ENCODE measurements at places on chromosomes 12 and 14.

GRCh38 chr12:21764950-21765349 lies 9.6 kb downstream of the KCNJ8 start:
- DNase-seq = no peak

GRCh38 chr12:19054035-19054434 lies 75.5 kb upstream of the PLEKHA5 start:
- DNase-seq = no peak

DNA sequence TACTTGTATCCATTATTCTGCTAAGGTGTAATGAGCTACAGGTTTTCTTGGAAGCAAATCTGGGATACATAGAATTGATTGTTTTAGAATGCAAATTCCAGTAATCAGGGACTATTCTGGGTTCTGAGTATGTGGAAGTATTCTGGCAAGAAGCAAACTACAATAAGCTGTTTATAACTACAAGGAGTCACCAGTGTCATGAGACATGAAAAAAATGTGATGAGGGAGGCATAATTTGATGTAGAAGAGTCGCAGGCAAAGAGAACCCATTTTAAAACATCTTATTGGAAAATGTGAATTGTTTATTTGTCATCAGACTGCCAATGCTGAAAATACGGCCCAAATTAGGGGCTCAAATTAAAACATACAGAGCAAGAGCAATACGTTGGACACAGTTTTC lies 321.8 kb upstream of the E2F7 start:
- no peak for DNase-seq

DNA sequence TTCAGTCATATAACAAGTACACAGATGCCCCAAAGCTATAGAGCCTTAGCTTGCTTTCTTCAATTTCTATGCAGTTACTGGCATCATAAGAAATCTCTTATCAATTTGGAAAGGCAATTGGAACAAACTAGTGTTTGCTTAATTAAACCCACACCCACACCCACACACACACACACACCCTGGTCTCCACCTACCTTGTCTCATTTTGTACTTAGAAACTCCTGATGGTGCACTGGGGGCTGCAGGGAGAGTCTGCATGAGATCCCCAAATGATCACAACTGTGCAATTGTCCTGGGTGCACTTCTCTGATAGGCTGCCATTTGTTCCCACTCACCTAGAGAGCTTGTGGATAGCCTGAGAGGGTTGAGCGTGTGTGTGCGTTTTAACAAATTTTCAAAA lies 40.5 kb upstream of the PTCSC3 start:
- no peak for DNase-seq

DNA sequence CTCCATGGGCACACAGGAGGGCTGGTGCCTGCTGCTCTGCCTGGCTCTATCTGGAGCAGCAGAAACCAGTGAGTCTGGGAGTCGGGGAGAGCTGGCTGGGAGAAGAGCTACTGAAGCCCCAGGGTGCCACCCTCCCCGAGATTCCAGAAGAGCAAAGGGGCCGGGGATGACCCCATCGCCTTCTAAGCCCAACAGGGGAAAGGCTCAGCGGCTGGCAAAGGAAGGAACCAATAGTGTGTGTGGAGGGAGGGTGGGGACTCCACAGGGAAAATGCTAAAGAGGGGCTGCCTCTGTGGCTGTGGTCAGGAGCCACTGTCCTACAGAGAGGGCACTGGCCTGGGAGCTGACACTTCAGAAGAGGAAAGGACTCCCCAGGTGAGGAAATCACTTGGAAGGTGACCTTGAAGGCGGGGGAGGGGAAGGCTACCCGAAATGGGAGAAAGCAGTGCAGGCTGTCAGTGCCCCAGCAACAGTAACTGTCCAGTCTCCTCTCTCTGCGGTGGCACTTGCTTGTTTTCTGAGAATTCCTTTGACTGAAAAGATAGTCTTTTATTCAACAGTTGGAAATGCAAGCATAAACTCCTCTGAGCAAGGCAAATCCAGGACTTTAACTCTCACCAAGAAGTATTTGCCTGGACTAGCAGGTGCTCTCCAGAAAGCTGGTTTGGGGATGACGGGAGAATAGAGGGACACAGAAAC lies 552 bp downstream of the TAPBPL start:
- no peak for DNase-seq

DNA sequence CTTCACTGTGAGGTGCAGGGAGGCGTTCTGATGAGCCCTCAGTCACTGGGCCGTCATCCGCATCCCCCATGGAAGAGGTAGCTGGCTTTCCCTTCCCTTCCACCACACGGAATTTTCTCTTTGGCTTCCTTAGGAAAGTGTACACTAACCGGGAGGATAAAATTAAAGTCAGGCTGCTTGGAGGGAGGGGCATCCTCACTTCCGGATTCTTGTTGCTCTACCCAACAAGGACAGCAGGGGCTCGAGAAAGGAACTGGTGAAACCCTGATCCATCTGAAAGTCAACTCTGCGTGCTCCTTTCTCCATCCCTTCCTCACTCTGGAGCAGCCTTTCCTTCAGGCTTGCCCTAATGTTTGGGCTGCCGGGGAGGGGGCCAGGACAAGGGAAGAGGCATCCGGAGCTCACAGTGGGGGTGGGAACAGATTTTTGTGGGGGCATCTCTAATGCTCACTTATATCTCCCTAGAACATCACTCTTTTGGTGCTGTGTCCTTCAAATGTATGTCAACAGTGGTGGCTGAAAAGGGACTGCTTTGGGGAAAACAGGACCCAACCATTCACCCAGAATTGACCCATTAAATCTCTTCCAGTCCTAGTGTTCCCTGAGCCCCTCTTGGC lies 101.4 kb upstream of the FKBP4 start:
- DNase-seq = no peak

GRCh38 chr12:116006141-116006540 lies 271.4 kb downstream of the MED13L start:
- DNase-seq = no peak

DNA sequence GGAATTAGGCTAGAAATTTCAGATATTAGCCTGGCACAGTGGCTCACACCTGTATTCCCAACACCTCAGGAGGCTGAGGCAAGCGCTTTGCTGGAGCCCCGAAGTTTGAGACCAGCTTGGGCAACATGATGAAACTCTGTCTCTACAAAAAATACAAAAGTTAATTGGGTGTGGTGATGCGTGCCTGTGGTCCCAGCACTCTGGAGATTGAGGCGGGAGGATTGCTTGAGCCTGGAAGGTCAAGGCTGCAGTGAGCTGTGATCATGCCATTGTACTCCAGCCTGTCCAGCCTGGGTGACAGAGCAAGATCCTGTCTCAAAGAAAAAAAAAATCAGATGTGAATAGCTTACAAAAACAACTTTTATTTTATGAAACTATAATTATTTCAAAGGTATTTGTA lies 15.1 kb downstream of the FRMD6 start:
- DNase-seq = no peak

DNA sequence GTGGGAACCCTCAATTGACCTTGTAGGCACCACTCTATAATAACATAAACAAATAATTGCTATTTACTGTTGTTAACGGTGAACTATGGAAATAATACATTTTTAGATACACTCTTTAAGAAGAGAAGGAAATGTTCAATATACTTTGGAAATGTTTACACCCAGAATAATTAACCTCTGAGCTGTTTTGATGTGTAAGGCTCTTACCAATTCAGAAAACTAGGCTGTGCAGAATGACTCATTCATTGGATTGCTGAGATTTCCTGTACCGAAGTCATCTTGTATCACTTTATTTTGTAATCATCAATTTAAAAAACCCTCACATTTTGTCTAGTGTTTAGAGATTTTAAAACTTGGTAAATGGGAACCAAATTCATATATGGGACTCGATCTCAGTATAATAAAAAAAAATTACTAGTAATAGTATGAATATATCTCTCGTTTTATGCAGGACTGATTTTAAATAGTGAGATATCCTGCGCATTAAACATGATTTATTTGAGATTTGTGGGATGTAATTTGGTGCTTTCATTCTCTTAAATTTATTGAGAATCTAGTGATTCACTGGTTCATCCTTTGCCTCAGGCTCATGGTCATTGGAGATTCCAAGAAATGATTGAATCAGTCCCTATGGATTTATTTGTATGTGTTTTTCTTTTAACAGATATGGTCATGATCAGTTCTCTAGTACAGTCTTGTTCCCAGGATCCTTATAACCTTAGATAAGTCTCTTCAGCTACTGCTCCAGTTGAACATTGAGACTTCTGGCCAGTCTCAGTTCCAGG lies 3.9 kb downstream of the SAMD4A start:
- DNase-seq = peak; percentile 13

DNA sequence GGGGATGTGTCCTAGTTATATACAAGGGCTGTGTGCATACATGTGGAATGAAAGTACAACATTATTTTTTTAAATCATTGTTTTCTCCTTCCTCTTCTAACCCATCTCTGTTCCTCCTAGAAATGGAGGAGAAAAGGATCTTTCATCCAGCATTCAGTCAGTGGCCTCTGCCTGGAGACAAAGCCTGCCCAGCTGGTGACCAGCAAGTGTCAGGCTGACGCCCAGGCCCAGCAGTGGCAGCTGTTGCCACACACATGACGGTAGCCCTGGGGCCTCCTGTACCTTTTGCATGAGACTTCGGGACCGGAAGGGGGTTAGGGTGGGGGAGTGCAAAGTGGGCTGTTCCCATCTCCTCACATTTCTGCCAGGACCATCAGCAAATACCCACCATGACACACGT lies 46.2 kb downstream of the ERH start:
- DNase-seq = no peak

DNA sequence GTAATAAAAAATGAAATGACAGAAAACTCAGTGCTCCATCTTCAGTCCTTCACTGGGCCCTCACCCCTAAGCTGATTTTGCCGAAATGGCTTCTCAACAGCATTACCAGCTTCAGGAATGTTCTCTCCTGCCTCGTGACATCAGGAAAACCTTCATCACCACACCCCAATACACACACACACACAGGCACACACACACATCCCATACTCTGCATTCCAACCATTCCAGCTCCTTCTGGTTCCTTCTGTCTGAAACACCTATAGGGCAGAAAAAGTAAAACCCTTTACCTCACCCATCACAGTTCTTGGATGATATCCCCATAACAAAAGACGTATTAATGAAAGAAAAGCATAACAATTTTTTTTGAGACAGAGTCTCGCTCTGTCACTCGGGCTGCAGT lies 75.9 kb downstream of the CCDC60 start:
- DNase-seq = no peak

Measured in RCC 7860 (cell line).